COR-L47 (cell line): ENCODE measurements at places on chromosomes 5 and 9.

DNA sequence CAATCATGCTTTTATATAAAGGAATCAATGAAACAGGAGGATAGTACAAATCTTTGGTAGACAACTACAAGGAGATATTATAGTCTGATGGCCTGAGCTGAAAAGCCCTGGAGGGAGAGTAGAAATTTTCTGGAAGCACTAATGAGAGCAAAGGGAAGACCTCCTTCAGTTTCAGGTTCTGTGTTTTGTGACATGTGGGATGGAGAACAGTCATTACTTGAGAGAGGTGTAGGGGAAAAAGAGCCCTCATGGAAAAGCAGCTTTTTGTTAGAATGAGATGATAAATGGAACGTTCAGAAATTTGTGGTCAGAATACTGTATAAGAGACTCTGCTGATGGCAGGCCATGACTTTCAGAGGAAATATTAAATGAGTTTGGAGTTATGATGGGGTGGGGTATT is 360.6 kb upstream of the MEF2C start:
- DNase-seq, result no peak

- DNase-seq, result no peak
Measured at GRCh38 chr5:177600508-177601018, 631 bp downstream of the B4GALT7 start.

- no peak for DNase-seq
Measured at GRCh38 chr9:134489621-134490408, 151.8 kb upstream of the COL5A1 start.

- no peak for DNase-seq
Measured at GRCh38 chr5:134603059-134603458, 29.6 kb downstream of the SAR1B start.

DNA sequence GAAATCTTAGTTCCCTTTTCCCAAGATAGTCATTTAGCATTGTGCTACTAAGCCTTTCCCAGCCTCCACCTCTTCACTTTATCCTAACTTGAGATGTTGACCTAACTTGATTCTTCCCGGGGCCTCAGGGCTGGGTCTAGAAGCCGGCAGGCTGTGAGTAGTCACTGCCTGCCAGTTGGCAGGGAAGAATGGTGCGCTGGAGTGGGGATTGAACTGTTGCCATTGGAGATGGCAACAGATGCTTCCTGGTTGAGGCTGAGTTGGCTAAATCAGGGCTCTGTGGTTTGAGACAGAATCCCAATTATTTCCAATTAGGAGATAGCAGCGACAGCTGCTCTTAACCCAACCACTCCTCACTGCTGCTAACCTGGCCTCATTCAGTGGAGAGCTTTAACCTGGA is 343.1 kb downstream of the BRINP1 start:
- no peak for DNase-seq

- no peak for DNase-seq
Measured at GRCh38 chr5:16992444-16992843, 56.4 kb upstream of the MYO10 start.

- DNase-seq, result no peak
Measured at GRCh38 chr9:6186691-6187090, 28.9 kb upstream of the IL33 start.

DNA sequence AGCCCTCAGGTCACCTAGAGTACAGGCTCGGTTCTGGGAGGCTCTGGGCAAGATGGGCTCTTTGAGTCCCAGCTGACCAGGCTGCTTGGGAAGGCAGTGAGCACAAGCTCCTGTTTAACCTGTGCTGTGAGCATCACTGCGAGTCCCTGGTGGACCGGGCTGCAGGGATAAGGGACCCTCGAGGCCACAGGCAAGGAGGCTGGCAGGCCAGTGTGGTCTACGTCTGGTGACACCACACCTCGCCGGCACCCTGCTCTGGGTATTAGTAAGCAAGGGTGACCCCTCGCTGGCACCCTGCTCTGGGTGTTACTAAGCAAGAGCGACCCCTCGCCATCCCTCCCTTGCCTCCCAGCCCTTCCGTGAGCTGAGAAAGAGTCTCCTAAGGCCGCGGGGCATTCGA is 125.9 kb upstream of the FOXD4L5 start:
- DNase-seq, result no peak

DNA sequence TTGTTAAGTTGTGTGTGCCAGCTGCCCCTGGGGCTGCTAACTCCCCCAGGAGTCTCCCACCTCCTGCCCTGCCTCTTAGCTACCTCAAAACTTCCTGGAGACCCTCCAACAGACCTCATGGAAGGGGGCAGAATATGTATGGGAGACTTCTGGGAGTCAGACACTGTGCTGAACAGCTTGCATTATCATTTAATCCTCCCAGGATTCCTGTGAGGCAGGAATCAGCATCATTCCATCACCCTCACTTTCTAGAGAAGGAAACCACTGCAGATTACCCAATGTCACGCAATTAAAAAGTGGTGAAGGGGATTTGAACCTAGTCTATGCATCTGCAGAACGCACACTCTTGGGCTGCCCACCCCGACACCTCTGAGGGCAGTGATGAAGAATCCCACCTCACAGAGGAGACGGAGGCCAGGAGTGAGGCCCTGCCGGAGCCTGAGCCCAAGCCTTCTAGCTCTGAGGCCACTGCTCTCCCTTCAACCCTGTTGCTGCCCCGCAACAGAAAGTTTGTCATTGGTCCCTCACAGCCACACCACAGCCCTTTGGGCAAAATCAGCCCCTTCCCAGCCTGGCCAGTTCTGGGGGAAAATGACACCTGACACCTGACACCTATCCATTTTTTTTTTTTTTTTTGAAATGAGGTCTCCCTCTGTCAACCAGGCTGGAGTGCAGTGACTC is 30.3 kb upstream of the IL17B start:
- no peak for DNase-seq

- no peak for DNase-seq
Measured at GRCh38 chr9:68533678-68534077, 7.0 kb downstream of the TMEM252 start.

DNA sequence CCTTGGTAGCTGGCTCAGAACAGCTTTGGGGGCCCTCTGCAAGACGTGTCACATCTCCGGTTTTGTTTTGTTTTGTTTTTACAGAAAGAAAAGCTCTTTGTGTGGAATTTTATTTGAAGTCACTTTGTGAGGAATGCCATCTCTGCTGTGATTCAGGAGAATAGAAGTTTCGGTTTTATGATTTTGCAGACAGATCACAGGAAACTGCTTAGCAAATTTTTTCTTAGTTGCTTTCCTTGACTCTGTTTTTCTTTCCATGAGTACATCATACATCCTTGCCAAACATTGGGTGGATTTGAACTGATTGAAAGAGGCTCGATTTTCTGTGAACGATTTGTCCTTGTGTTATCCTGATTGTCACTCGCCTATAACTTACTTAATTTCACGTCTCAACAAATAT is 5.1 kb downstream of the SEMA5A start:
- DNase-seq, result no peak

DNA sequence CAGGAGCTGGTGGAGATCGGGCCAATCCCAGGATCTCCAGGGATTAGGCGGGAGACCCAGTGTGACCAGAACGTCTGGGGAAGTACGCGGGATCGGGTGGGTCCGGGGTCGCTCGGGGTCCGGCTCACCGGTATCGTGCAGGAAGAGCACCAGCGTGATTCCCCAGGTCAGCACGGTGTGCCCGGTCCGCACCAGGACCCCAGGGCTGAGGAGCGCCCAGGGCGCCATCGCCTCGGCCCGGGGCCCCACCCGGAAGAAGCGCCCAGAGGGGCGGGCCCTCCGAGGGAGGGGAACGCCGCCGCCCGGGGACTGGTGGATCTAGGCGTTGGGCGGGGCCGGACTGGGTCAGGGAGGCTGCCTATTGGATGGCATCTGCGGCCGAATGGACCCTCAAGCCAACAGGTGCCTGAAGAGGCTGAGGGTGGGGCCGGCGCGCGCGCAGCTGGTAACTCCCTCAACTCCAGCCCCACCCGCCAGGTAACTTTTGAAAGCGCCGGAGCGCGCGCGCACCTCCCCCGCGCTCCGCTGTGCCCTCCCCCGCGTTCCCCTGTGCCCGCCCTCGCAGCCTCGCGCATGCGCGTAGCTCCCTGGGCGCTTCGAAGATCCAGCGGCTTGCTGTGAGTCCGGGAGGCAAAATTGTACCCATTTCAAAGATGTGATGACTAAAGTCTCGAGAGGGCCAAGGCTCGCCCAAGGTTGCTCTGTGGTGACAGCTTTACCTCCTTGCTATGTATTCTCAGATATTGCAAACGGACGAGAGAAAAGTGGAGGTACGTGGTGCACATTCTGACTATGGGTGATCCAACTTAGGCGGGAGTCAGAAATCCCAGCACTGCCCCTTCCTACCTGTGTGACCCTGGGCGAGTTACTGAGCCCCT is at the start of gene ZDHHC12:
TSS of gene ZDHHC12 (minus strand) at position 262 of the 878 bp plus-strand sequence. CDS start at position 228, 34 bp downstream.
- peak; percentile 99 for DNase-seq

DNA sequence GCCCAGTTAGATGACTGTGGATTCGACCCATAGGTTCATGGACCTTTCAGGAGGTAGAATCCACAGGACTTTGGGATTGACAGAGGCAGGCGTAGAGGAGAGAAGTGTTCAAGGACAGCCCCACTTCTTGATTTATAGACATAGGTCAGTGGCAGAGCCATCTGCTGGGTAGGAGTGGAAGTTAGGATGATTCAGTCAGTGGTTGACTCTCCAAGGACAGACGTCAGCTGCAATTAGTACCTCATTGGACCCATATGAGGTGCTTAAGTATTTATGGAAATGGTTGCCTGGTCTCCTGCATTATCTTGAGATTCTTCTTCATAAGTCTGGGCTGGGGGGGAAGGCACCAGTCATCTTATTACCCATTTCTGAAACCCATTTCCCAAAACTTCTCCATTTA is 70.9 kb downstream of the SH3RF2 start:
- no peak for DNase-seq

DNA sequence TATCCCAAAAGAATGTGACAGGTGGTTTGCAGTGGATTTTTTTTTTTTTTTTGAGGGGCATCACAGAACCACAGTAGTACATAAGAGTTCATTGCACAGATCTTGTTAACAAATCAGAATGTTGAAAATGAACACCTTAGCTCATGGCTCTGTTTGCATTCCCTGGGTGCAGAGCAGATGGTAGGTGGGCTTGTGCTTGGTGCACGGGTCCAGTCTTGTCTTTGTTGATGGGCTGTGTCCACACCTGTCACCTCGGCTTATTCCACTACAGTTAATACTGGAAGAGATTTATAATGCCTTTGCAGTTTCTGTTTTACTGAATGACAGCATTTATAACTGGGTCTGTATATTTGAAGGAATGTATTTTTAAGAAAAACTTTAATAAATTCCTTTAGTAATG is 146.6 kb downstream of the KDM4C start:
- DNase-seq, result no peak

- DNase-seq, result peak; percentile 28
Measured at GRCh38 chr5:141149812-141150211, at the start of gene PCDHB6. TSS of gene PCDHB6 (plus strand) at chr5:141150057. CDS start at chr5:141150258, 201 bp downstream.

GRCh38 chr9:113934167-113934828 is 58.2 kb downstream of the ZNF618 start:
- no peak for DNase-seq

- no peak for DNase-seq
Measured at GRCh38 chr5:6659941-6660684, 26.9 kb downstream of the SRD5A1 start.

GRCh38 chr5:168042284-168043068 is 249.0 kb upstream of the WWC1 start:
- DNase-seq, result no peak

DNA sequence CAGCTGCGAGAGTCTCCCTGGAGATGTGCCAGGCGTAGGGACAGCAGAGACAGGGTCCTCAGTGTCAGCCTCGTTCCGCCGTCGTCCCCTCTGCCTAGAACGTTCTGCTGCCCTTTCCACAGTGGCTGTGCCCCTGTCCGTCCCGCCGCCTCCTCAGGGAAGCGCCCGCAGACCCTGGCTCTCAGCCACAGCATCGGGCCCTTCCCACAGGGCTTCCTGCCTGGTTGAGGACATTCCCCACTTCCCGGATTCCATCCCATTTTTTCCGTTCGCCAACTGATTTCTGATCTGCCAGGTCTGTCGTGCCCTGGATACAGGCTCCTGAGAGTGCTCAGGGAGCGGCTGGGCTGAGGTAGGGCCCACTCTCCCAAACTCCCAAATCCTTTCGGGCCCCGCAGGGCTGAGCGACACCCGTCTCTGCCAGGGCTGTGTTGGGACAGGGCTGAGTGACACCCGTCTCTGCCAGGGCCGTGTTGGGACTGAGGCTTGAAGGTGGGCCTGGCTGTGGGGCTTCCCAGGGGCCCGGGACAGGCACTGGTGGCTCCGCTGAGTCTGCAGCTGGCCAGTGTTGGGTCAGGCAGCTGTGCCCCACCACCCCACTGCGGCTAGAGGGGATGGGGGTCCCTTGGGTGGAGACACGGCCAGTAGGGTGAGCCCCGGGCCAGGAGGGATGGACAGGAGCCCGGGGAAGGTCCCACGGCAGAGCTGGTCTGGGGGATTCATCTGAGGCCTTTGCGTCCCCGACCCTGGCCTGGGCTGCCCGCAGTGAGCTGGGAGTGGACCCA is 15.9 kb downstream of the DNLZ start:
- no peak for DNase-seq

GRCh38 chr5:80686757-80687156 is 32.0 kb upstream of the DHFR start:
- peak; percentile 1 for DNase-seq

- no peak for DNase-seq
Measured at GRCh38 chr5:29157975-29158374, 2035.5 kb upstream of the CDH6 start.

GRCh38 chr5:139181322-139181730 is 16.8 kb downstream of the SIL1 start:
- no peak for DNase-seq

GRCh38 chr5:173028811-173029327 is 27.3 kb upstream of the CREBRF start:
- no peak for DNase-seq

GRCh38 chr9:16704116-16705110 is 166.1 kb downstream of the BNC2 start:
- no peak for DNase-seq

DNA sequence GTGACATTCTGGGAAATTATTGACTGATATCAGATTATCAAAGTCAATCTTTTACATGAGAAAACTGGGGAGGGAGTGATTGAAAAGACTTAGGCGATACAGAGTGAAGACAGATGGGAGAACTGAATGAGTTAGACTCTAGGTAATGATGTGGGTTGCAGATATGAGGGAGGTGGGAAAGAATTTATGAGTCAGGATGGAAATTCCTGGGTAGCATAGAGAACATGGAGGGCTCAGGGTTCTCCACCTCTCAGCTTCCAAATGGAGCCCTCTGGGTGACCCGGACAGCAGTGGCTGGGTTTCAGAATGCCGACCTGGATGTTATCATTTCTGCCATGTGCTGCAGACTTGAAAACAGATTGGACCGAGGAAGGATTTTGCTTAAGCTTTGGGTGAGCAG is 75.4 kb upstream of the SHB start:
- no peak for DNase-seq

GRCh38 chr5:38465061-38465460 is 91.4 kb downstream of the LIFR start:
- DNase-seq, result no peak

GRCh38 chr9:112176524-112176923 is 1.4 kb upstream of the SUSD1 start:
- DNase-seq, result no peak

- DNase-seq, result no peak
Measured at GRCh38 chr5:145531038-145531734, 304.0 kb downstream of the PRELID2 start.

DNA sequence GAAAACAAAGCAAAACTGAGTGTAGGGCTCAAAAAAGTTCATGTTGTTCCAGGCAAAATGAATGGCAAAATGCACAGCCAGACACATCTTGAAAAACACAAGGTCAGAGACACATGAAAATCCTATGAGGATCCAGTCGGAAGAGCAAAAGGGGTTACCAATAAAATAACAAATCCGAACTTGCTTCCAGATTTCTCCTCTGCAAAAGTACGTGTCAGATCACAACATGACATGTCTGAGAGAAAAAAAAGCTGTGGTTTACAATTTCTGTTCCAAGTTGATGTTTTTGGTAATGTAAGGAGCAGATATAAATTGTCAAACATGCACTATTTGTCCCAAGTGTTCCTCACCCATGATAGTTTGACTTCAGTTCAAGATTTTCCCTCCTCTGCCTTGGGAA is 15.9 kb upstream of the ADAMTS16 start:
- DNase-seq, result no peak
